ENCODE measurements at places on chromosomes 16 and 17. TPM values are rescaled to one million over a fixed set of nuclear protein-coding genes. Genes with fewer than 3 reads are reported as not detected.
A peak's percentile ranks its signal among the peaks of the same experiment; 100 is the strongest.

- peak; percentile 15 for DNase-seq
These were observed 1.9 kb upstream of the CAPN15 start for GRCh38 chr16:525520-526180.

The TBC1D3C gene
- not detected for total RNA-seq

The LRRC36 gene
- total RNA-seq = 0.46 TPM

The TBC1D3I gene
- total RNA-seq = 0.10 TPM

- no peak for DNase-seq
These were observed 76.6 kb upstream of the CORO6 start for GRCh38 chr17:29699283-29699682.

- peak; percentile 76 for DNase-seq
These were observed 224.2 kb downstream of the PARN start for GRCh38 chr16:14405611-14406537.

DNA sequence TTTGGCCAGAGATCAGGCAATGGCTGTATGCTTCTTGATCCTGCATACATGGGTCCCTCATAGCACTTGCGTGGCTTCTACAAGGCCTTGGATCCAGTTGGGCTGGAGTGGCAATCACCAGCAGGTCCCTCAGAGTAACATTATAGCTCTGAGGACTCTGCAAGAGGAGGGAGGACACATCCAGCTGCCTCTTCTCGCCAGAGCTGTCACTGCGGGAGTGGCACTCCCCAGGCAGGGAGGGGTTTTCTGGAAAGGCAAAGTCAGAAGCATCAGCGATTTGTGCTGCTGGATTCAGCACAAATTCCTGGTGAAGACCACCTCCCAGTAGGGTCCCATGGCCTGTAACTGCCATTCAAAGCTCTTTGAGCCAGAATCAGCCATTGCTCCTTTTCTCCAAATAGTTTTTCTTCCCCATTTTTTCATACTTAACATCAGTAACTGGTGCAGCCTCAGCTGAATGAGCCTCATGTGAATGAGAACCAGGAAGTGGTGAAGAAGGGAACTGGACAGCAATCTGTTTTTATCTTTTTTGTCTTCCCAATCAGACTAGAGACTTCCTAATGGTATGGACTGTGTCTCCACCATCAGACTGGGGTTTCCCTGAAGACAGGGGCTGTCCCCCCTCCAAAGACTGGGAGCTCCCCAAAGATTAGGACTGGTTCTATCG, 40.6 kb upstream of the HOXB13 start:
- DNase-seq = no peak

DNA sequence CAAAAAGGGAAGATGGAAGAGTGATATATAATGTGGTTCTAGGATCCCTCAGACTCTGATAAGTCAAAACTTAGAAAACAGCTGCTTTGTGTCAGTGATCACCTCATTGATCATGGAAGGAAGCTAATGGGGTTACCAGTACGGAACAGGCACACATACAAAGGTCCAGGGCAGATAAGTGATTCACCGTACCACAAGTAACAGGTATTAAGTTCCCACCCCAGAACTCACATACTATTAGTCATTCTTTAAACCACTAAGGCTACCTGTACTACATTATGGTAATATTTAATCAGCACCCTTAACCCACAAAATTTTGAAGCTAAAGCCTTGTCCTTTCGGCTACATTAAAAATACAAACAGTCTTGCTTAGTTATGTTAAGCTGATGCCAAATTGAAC, 17.4 kb downstream of the RNF43 start:
- no peak for DNase-seq

The RPUSD1 gene
- total RNA-seq = 148 TPM

The RTN4RL1 gene
- total RNA-seq = not detected

GRCh38 chr16:11133344-11133943, 122.6 kb downstream of the SOCS1 start:
- DNase-seq = peak; percentile 71

DNA sequence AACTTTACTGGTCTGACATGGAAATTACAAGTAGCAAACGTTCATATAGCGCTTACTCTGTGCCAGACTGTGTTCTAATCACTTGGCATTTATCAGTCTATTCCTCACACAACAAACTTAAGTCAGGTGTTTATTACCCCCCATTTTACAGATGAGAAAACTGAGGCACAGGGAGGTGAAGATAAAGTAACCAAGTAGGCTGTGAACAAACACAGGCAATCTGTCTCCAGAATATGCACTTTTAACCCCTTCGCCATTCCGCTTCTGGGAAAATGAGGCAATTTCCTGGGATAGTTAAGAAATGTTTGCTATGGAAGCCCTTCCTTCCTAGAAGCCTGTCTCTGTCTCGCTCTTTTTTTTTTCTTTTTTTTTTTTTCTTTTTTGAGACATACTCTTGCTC, 12.2 kb upstream of the CXCL16 start:
- no peak for DNase-seq

The HBA2 gene
- total RNA-seq = not detected

DNA sequence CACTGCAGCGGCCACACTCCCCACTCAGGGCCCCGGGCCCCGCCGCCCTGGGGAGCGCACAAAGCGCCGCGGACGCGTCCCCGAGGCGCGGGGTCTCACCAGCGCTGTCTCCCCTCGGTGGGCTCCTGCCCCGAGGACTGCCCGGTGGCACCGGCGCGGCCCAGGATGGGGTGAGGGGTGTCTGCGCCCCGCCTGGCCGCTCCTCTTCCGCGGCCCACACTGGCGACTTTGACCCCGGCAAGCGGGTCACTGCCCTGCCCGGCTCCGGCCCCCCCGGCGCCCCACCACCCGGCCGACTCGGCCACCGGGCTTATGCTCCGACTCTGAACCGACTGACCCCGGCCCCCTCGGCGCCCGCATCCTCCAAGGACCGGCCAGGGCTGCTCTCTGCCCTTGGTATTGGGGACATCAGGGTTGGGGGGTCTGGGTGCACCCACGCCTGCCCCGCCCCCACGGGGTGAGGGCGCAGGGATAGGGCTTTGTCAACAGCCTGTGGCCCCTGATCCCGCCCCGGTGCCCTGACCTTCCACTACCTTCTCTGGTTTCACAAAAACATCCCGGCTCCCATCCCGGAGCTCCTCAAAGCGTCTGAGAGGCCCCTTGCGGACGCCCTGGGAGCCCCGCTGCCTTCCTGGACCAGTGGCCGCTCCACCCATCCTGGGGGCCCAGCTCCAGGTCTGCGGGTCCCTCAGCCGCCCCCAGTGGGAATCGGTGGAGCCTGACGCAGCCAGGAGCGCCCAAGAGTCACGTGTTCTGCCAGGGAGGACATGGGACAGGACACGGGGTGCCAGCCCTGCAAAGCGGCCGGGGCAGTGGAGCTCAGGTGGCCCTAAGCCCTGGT, 829 bp downstream of the GCGR start:
- DNase-seq = no peak

The CD300E gene
- not detected for total RNA-seq

DNA sequence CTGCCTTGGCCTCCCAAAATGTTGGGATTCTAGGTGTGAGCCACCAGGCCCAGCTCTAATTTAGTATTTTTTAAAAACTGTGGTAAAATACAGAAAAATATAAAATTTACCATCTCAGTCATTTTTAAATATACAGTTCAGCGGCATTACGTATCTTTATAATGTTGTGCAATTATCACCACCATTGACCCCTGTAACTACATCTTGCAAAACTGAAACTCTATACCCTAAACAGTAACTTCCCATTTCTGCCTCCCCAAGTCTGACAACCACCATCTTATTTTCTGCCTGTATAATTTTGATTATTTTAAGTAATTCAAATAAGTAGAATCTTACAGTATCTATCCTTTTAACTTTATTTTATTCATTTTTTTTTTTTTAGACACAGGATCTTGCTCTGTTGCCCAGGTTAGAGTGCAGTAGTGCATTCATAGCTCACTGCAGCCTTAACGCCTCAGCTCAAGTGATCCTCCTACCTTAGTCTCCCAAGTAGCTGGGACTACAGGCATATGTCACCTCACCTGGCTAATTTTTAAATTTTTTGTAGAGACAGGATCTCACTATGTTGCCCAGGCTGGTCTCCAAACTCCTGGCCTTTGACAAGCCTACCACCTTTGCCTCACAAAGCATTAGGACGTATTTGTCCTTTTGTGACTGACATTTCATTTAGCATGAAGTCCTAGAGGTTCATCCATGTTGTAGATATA, 10.9 kb upstream of the GGA2 start:
- no peak for DNase-seq

- no peak for DNase-seq
These were observed 606.3 kb upstream of the CDH11 start for GRCh38 chr16:65728167-65728566.

GRCh38 chr16:57753448-57754353, 18.1 kb downstream of the KATNB1 start:
- no peak for DNase-seq

DNA sequence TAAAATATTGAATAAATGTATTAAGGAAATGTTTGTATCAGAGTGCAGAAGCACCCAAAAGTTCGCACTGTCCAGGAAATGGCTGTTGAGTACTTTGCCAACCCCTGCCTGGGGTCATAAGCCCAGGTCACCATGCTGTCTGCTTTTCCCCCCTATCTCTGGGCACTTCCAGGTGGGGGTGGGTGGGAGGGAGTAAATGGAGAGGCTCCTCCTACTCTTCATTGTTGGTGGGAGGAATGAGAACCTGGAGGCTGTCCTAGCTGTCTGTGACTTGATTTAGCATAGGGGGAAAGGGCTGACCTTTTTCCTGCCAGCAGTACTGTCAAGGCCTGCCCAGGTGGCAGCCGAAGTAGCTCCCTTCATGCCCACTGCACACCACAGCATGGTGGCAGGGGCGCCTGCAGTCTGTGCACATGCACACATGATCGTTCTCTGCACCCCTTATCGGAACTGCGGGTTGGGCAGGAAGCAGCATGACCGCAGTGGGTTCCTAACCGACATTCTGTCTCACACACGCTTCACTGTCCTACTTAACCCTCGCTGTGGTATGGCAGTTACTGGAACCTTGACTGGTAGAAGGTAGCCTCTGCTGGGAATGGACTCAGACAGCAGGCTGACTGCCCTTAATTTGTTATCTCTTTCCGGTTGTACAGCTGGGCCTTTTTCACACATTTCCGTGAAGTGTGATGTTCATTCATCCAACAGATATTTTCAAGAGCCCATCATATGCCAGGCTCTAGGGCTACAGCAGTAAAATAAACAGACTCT, 41.5 kb downstream of the LDHD start:
- DNase-seq = no peak

DNA sequence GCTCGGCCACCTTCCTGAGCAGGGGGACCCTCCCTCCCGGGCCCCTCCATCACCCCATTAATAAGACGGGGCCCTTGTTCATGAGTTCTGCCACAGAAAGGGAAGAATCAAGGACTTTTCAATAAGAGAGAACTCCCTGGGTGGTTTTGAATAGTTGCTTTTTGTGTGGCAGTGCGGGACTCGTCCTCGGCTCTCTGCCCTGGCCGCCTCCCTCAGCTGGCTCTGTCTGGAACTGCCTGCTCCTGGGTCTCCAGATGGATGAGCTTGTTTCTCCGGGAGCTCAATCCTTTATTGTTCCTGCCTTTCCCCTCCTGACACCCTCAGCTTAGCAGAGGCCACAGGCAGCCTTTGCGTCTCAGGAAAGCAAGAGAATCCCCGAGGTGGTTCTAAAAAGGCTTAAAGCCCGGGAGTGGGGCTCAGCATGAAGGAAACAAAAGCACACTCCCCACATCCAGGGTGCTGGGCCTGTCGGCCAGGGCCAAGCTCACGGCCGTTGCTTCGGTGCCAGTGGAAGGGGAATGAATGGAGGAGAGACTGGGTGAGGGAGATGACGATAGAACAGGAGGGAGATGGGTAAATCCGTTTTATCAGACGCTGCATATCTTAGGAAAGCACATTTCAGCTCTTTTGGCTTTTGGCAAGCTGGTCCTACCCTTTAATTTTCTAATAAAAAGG, 60.2 kb downstream of the RAI1 start:
- peak; percentile 59 for DNase-seq

DNA sequence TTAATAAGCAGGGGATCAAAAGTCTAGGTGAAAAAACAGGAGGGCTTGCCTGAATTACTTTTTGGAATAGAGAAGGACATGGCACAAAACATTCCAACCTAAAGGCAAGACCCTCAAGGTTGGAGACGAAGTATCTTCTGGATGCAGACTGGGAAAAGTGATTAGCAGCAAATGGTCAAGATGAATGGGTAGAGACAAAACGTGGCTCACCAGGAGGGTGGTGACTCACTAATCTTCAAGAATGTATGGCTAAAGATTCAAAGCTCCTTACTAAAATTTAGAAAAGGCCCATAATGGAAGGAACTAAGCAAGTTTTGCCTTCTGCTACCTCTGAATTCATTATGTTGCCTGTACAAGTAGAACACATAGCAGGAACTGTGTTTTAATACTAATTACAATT, 469.5 kb upstream of the RBFOX1 start:
- no peak for DNase-seq

- no peak for DNase-seq
These were observed 13.1 kb downstream of the SLC38A8 start for GRCh38 chr16:84029297-84030047.

The NAGPA gene
- total RNA-seq = 30.5 TPM

The TOX3 gene
- 5.7 TPM for total RNA-seq

The SYNGR2 gene
- total RNA-seq = 231 TPM

DNA sequence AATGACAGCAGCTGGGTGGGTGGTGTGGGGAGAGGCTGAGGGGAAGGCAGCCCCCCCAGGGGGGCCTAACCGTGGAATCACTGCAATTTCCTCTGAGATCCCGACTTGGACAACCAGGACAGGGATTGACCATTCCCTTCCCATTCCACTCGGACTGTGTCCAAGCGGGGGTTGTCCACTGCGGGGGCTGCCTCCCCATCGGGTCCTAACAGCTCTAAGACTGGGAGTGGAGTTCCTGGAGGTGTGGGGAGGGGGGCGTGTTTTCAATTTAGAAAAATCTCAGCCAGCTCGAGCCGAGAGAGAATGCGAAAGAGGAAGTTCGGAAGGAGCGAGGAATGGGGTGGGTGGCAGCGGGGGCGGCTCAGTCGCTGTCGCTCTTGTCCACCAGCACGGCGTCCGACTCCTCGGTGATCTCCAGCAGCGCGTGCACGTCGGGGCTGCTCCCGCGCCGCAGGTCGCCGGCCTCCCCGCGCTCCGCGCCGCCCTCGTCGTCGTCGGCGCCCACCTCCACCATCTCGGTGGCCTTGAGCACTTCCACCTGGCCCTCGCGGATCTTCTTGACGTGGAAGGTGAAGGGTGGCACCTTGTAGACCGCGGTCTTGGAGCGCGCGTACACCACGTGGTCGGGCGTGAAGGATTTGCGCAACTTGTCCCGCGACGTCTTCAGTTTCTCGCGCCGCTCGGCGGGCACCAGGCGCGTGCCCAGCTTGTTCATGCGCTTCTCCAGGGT, 16.2 kb upstream of the STAT3 start:
- DNase-seq = no peak

DNA sequence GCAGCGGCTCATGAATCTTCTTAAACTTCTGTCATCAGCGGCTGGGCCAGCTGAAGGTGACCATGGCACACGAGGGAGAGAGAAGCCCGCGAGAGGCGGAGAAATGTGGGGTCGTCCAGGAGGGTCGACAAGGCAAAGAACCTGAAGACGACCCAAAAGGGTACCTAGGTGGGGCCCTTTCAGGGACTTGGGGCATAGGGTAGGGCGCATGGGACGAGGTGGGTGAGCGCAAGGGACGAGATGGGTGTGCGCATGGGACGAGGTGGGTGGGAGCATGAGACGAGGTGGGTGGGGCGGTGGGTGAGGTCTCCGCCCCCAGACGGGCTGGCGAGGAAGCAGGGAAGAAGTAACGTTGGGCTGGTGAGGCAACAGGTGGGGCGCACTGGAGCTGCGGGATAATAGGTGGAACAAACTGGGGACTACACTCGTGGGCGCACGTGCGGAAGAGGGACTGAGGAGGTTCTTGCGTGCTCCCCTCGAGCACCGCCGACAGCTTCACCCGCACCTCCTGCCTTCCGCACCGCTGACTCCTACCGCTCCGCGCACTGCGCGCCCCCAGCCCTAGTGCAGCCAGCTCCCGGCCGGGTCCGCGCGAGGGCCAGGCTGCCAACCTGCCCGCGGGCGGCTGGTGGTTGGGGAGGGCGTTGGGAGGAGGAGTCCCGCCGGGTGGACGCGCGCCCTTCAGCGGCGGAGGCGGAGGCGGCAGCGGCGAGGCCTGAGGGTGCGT, 23.2 kb upstream of the CRYM start:
- peak; percentile 86 for DNase-seq
